Stimulated activated CD4-positive, alpha-beta T cell treated with anti-CD3 and anti-CD28 coated beads, Interleukin-12 subunit alpha, Interleukin-12 subunit beta, amount 100 ng/mL, for 24 hours (primary cell): ENCODE measurements at places on chromosomes 3 and 15.

- no peak for DNase-seq
These were observed 109.1 kb downstream of the OPA1 start for GRCh38 chr3:193701953-193702635.

- DNase-seq = no peak
These were observed 157.3 kb downstream of the ZNF609 start for GRCh38 chr15:64617727-64618126.

GRCh38 chr3:30522476-30522875, 83.9 kb upstream of the TGFBR2 start:
- DNase-seq = no peak

- DNase-seq = no peak
These were observed 123.5 kb upstream of the CRBN start for GRCh38 chr3:3302964-3303363.
